ENCODE measurements at places on chromosomes 11 and 22.
A peak's percentile ranks its signal among the peaks of the same experiment; 100 is the strongest.

- no peak for DNase-seq
Measured at GRCh38 chr11:36427079-36427478, 83.0 kb downstream of the TRAF6 start.

DNA sequence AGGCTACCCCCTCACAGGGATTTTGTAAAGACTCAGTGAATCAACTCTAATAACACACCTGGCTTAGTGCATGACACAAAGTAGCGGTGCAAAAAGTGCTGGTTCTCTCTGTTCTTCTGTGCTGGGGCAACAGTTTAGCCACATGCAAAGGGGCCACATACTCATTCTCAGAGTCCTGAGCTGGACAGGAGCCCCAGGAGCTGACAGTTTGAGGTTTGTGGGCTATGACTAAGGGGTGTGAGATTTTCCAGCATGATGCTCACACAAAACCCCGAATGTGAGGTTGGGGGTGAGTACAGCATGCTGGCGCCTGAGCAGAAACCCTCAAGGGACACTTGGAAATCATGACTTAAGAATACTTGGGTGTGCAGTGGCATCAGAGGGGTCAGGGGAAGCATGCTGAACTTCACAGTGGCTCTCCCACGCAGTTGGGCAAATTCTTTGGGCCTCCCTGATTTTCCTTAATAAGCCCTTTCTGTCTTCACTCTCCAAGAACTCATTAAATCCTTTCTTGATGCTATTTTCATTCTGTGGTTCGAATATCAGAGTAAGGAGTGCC is 31.0 kb downstream of the TMPRSS5 start:
- no peak for DNase-seq

GRCh38 chr11:120612513-120613263 is 101.1 kb downstream of the GRIK4 start:
- no peak for DNase-seq

DNA sequence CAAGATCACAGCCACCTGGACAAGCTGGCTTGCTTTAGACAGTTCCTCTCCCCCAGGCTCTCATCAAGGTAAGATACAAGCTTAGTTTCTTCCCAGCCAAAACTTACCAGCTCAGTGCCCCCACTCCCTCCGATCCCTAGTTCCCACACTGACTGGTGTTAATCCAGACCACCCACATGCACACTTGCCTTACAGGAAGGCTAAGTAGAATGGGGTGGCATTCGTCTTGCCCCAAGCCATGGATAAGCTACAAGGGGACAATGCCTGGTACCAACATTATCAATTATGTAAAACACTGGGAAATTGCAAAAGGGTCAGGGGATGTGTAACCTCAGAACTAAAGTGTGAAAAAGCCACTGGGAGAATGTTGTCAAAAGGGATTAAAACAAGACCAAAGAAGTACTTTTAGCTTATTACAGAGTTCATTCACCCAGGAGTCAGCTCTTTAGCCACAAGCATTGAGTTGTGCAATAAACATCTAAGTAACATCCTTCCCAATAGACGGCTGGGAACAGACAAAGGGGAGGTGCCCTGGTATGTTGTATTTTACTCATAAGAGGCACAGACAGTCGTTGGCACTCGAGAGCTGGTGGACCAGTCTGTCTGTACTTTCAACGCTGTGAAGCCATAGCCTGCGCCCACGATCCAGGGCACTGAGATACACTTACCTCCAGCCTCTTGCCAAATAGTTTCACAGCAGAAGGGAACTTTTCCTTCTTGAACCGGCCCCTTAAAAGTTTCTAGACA is 1.1 kb downstream of the DHCR7 start:
- DNase-seq, result peak; percentile 39

DNA sequence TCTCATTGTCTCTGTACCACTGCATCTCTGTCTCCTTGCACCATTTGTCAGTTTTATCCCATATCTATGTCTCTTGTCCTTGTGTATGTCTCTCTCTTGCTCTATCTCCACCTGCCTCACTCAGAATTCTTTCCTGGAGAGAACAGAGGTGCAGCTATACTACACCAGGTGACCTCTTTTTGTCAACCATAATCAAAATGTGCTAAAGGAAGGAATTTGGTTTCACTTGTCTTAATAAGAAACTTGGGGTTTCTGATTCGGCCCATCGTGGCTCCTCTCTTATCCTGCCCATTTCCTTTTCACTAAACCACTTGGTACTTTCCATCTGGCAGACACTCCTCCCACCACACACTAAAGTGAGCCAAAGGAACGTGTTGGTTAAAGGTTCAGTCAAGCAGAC is 2.0 kb upstream of the C11orf42 start:
- no peak for DNase-seq

DNA sequence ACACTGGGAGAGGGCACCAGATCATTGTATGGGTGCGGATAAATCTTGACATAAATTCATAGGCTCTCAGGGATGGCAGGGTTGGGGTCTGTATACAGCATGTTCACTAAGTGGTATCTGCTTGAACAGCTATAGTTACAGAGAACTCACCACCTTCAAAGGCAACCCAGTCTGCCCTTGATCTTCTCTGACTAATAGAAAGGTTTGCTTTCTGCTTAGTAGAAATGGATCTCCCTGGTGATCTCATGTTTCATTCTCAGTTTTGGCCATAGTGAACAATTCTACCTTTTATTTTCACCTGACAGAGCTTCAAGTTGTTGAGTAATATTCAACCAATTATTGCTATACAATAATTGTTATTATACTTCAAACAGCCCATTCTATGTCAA is 32.4 kb downstream of the CNTF start:
- no peak for DNase-seq

DNA sequence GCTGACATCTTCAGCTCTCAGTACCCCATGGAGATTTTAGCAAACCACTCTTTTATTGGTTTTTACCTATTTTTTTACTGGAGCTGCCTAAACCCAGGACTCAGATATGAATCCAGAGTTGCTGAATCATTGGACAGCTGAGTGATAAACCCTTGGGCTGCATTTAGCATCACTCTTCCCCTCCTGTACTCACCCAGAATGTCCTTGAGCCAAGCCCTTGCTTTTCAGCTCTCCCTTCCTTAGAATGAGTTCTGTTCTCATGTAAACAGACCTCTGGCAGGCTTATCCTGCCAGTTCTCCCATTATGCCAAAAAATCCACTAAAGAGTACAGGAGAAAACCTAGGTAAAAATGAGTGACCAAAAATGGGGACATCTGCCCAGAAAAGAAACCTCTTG is 200.1 kb upstream of the POU2AF2 start:
- DNase-seq, result no peak

- no peak for DNase-seq
Measured at GRCh38 chr11:124041254-124041653, at the start of gene OR10G7. OR10G7 (minus strand) TSS chr11:124041325; CDS start chr11:124039001, 2,324 bp downstream.

DNA sequence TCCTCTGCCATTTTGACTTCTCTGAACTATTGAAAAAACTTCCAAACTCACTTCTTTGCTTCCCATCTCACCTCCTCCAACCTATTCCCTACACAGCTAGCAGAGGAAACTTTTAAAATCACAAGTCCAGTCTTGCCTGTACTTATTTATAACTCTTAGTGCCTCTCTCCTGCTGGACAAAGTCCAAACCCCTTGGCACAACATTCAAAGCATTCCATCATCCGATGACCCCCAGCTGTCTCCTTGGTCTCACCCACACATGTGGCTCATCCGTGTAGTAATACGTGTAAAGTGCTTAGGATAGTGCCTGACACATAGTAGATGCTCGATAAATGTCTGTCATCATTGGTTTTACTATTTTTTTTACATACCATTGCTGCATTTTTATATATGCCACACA is 101.4 kb downstream of the PARVA start:
- no peak for DNase-seq

GRCh38 chr11:112580864-112581263 is 320.2 kb upstream of the PLET1 start:
- DNase-seq, result no peak

GRCh38 chr11:36211761-36212430 is 77.3 kb downstream of the COMMD9 start:
- DNase-seq, result peak; percentile 77

DNA sequence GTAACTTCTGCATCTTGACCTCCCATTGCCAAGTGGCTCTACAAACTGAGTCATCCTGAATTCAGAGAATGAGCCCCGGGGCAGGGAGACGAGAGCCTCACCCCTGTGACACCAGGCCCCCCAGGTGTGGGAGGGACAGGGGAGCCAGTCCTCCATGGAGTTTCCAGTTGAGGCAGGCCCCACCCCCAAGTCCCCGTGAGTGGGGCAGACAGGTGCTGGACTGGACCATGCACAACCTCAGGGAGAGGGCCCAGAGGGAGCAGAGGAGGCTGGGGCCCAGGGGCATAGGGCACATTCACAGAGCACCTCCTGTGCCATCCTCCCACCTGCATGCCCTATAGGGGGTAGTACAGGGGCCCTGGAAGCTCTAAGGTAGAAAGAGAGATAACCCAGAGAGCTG is 180.8 kb downstream of the BRD1 start:
- no peak for DNase-seq

DNA sequence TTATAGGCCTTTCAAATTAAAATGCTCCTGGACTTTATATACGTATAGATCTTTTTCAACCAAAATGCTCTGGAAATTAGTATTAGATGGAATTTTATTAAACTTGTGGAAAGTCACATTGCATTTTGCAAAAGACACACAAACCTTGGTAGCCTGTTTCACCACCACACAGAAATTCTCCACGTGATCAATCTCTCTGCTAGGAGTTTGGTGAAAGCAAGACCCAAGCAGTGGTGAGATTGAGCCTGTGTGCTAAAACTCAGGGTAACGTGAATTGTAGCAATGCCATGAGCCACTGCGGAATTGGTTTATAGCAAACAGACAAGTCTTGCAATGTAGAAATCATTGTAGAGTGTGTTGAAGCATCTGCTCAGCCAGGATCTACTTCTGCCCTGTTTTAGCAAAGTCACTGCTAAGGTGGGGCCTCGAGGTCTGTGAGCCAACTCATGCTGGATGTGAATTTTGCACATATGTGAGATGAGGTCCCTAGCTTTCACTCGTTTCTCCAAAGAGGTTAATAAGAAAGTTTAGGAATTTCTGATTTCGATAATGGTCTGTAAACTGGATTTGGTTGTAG is 184.8 kb downstream of the DBX1 start:
- no peak for DNase-seq

- DNase-seq, result no peak
Measured at GRCh38 chr22:19657252-19658056, 56.8 kb upstream of the SEPTIN5 start.

DNA sequence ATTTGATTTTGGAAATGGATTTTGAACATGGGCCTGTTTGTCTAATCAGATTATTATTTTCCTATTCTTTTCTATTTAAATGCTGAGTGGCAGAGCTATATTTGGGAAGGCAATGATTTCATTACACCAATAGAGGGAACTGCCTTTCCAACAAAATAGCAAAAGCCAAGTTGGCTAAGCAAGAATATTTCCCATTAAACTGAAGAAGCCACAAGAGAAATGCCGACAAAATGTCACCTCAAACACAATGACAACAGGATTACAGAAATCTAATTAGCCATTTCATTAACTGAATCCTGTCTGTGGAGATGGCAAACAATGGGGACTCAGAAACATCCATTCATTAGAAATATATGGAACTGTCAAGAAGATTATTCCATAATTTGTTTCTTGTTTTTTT is 1593.1 kb upstream of the RAG2 start:
- no peak for DNase-seq

DNA sequence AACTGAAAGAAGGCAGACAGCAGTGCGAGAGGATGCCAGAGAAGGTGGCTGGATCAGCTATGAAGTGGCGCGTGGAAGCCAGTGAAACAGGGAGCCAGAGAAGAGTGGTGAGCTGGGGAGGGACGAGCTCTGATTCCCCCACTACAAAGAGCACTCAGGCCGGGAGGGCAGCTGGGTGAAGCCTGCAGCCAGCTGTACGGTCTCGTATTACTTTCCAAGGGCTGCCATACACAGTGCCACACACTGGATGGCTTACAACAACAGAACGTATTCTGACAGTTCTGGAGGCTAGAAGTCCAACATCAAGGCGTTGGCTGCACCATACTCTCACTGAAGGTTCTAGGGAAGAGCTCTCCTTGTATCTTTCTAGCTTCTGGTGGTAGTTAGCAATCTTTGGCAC is 47.1 kb upstream of the WNT11 start:
- DNase-seq, result peak; percentile 39

- no peak for DNase-seq
Measured at GRCh38 chr11:12810568-12810894, 136.3 kb downstream of the TEAD1 start.

DNA sequence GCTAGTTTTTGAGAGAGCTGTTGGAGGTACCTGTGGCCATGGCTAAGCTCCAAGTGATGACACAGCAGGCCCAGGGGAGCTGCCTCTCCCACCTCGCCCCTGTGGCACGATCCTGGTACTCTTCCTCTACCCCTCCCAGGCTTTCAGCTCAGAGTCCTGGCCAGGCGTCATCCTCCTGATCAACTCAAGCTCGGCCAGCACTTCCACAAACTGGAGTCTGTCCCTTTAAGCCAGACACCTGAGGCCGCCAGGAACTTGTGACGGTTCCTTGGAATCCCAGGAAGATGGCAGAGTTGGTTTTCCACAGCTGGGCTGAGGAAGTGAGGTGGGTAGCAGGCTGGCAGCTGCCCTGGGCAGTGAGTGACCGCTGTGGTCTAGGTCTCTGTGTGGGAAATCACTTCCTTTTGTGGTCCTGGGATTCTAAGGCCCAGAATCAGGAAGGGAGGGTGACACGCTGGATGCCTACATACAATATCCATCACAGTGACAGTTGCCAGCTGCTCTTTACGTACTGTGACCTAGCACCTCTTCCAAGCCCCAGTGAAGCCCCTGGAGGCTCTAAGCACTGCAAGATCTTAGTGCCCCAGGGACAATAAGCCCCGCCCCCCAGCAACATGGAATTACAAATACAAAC is 3.2 kb upstream of the CST6 start:
- DNase-seq, result peak; percentile 41

DNA sequence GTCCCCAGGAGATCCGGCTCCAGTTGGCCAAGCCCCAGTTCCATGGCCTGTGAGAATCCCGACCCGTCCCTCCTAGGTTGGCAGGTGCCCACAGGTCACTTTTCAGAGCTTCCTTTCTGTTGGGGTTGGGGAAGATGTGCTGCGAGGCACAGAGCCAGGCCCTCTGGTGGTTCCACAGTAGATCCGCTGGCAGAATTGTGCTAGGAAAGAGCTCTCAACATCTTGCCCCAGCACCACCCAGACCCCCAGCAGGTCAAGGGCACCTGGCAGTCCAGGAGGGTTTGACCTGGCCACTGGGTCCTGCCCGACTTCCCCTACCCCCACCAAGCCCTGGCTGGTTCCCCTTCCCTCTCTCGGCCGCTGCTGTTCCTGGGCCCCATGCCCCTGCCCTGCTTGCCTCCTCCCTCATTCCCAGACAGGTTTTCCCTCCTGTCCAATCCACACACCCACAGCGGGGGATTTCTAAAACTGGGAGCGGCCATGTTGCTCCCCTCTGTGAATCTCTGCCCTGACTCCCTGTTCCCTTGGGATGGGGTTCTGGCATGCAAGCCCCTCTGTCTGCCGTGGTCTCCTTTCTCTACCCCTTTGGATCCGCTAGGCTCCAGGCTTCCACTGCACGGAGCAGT is 26.2 kb upstream of the GCAT start:
- no peak for DNase-seq

- DNase-seq, result no peak
Measured at GRCh38 chr22:42033263-42034181, 34.9 kb downstream of the WBP2NL start.

Measured in NCI-H69 (cell line).